ENCODE measurements at places on chromosomes 5 and 9.

GRCh38 chr9:4496497-4496896 is 6.2 kb downstream of the SLC1A1 start:
- DNase-seq: no peak

- no peak for DNase-seq
Observed at GRCh38 chr9:121779381-121780117, 128.1 kb downstream of the DAB2IP start.

DNA sequence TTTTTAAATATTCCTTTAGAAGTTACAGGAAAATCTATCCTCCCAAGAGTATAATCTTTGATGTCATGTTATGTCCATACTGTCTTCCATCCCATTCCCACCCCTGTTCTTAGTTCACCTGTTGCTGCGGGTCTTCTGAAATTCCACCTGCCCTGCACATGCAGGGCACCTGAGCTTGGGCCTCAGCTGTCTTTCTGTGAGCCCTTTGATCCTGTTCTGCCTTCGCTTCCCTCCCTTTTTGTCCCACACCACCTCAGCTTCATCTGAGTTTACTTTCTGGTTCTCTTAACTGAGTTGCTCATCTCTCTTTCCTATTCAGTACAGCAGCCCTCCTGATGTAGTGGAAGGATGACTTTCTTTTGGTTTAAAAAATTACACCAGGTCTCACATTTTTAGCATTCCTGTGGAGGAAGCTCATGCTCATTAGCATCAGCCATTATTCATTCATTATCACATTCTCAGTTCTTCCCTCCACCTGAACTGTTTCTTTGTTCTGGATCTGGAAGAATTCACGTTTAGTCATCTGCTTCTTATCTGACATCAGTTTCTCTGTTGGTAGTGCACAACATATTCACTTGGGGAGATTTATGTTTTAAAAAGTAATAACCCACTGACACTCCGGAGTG is 211.0 kb downstream of the ADCY2 start:
- DNase-seq: no peak

DNA sequence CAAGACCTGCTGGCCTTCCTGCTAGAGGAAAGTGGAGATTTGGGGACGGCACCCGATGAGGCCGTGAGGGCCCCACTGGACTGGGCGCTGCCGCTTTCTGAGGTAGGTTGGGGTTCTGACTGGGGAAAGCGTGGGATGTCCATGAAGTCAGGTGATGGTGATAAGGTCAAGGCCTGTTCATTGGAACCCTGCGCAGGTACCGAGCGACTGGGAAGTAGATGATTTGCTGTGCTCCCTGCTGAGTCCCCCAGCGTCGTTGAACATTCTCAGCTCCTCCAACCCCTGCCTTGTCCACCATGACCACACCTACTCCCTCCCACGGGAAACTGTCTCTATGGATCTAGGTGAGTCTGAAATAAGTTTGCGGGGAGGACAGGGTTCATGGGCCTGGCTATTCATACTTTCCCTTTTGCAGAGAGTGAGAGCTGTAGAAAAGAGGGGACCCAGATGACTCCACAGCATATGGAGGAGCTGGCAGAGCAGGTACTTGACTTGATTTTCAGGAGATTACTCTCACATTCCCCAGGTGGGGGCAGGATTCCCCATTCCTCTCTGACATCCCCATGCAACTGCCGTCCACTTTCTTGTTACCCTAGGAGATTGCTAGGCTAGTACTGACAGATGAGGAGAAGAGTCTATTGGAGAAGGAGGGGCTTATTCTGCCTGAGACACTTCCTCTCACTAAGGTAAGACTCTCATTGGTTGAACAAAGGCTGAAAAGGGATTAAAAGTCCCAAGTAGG is 505 bp downstream of the CREB3 start:
- no peak for DNase-seq

DNA sequence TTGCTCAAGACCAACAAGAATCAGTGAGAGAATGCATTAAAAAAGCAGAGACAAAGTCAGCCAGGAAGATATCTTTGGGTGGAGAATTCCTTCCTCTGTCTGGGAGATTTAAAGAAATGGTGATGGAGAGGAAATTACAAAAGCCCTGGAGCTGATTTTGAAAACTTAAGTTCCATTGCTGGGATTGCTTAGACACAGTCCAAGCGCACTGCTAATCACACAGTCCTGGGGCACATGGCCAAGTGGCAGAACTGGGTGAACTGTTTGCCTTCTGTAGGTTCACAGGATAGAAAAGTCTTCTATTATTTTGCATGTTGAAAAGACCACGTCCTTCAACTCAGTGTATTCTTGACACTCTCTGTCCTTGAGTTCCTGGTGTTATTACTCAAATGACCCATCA is 284.9 kb upstream of the FBXL7 start:
- DNase-seq: no peak

GRCh38 chr5:109413458-109413857 is 3.7 kb upstream of the PJA2 start:
- no peak for DNase-seq

DNA sequence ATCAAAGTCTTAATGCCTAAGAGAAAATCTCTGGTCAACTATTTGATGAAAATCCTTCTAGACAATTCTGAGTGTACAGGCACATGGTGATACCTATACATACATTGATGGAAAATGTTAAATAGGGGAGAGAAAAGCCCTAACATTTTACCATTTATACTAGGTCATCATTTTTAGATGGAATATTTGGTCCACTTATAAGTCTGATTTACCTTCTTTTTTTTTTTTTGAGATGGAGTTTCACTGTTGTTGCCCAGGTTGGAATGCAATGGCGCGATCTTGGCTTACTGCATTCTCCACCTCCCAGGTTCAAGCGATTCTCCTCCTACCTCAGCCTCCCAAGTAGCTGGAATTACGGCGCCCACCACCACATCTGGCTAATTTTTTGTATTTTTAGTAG is 81.7 kb downstream of the FCHO2 start:
- no peak for DNase-seq

DNA sequence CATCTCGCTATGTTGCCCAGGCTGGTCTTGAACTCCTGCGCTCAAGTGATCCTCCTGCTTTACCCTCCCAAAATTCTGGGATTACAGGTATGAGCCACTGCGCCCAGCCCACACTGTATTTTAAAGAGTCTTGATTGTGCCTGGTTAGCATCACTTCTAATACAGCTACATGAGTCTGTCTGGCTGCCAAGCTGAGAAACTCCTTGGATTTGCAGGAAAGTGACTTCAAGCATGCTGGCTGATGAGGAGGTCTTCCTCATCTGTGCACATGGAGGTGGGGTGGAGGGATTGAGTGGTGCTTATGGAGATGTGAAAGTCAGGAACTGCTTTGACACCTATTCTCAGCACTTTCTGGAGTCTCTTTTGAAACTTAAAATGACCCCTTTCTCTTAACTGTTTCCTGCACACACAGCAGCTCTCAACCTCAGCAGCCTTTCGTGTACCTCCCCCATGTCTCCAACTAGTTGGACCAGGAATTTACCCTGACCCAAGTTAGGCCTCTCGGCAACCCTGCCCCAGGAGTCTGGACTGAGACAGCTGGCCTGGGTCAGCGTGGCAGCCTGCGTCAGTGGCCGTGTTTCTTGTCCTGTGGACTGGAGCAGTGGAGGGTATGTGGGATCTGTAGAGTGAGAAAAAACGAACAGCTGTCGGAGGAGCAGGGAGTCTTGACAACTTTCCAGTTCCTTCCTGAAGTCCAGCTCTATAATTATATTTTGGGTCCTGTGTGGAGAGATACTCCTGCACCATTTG is 72.5 kb downstream of the ACER2 start:
- DNase-seq: no peak

DNA sequence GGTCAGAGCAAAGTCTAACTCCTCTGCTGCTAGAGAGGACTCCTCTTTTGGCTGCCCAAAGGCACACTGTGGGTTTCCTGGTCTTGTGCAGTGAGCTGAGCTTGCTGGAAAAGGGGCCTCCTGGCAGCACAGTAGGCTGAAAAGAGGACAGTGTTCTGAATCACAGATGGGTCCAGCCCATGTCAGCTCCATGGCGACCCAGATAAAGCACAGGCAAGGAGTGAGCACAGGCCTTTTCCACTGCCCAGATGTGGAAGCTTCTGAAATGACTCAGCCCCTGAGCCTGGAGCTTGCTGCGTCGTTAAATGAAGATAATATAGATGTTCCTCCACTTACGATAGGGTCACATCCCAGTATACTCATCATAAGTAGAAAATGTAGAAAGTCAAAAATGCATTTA is 8.1 kb downstream of the CCDC180 start:
- DNase-seq: no peak

DNA sequence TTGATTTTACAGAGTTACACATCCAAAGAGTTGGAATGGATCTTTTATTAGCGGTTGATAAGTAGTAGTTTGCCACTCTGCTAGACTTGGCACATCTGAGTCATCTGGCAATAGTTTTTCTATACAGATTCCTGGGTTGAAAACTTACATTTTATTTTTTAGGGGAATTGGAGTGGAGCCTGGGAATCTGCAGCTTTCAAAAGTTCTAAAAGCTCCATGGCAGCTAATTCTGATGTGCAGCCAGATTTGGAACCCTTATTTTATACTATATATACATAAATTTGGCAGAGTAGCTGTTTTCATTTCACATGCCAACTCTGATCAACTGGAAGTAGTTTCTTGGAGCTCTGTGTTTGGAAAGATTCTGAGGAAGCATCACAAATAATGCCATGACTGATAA is 715.5 kb downstream of the TLR4 start:
- no peak for DNase-seq

DNA sequence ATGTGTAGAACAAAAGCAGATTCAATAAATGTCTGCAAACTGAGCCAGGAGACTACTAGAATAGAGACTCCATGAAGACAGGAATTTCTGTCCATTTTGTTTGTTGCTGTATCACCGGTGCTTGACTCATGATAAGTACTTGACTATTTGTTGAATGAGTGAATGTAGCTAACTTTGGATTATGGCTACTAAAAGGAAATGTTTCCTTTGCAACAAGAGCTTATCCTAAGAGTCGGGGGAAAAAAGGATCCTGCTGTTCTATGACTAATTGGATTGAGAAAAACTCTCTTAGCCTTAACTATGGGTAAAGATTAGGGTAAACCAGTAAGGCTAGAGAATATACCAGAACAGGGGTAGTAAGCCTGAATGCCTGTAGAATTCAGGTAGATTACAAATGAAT is 3.5 kb downstream of the PAIP1 start:
- DNase-seq: no peak

Measured in NCI-H187 (cell line).